ENCODE measurements at places on chromosomes 2 and 18. TPM values are rescaled to one million over a fixed set of nuclear protein-coding genes. Genes with fewer than 3 reads are reported as not detected.

GRCh38 chr18:3180325-3180724, 39.4 kb downstream of the MYOM1 start:
- no peaks in the 10 kb centered on the region for H3K36me3 ChIP-seq
- no peaks in the 10 kb centered on the region for H3K27me3 ChIP-seq
- no peaks in the 10 kb centered on the region for H3K4me1 ChIP-seq
- H3K27ac ChIP-seq: no peak overlapping the region

- no peak for DNase-seq
- no peaks in the 10 kb centered on the region for H3K27me3 ChIP-seq
- no peaks in the 10 kb centered on the region for H3K4me1 ChIP-seq
- H3K36me3 ChIP-seq: peaks cover 10% of the 10 kb centered on the region
- H3K4me3 ChIP-seq: no peak overlapping the region
Observed at GRCh38 chr2:127514485-127514884, 11.8 kb downstream of the IWS1 start.

DNA sequence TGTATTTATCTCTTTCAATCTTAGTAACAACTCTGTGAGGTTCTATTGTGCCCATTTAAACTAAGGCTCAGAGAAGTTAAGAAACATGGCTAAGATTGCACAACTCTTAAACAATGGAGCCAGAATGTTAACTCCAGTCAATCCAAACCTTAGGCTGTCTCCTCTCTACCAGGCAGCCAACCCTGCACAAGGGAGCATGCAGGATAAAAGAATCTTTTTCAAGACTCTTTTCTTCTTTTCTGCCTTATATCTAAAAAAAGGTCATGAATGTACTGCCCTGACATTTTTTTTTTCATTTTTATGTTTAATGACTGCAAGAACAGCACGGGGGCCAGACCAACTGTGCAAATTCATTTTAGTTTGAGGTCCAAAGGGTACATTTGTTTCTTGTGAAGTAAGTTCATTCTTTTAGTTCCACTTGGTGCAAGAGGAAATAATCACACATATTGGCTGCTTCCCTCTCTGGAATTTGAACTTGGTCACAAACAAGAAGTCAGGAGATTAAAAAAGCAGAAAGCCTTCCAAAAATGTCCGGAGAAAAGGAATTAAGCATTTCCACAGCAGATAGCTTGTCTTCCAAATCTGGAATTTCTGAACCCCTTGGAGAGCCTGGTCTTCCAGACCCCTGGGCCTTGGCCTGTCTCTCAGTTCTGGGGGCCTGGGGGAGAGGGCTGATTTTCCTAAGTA, 96.0 kb upstream of the RIOK3 start:
- no peaks in the 10 kb centered on the region for H3K27me3 ChIP-seq
- H3K27ac ChIP-seq: no peak overlapping the region
- no peak for DNase-seq
- peaks cover 3% of the 10 kb centered on the region for H3K4me1 ChIP-seq
- peaks cover 7% of the 10 kb centered on the region for H3K36me3 ChIP-seq

GRCh38 chr18:23493654-23494053, 9.7 kb upstream of the RMC1 start:
- peaks cover 17% of the 10 kb centered on the region for H3K4me1 ChIP-seq
- H3K27ac ChIP-seq: no peak overlapping the region
- H3K4me3 ChIP-seq: no peak overlapping the region
- H3K27me3 ChIP-seq: no peaks in the 10 kb centered on the region

- H3K36me3 ChIP-seq: no peaks in the 10 kb centered on the region
- H3K4me1 ChIP-seq: no peaks in the 10 kb centered on the region
- no peak overlapping the region for H3K4me3 ChIP-seq
- H3K27ac ChIP-seq: no peak overlapping the region
Observed at GRCh38 chr2:60116161-60116875, 437.1 kb downstream of the BCL11A start.

DNA sequence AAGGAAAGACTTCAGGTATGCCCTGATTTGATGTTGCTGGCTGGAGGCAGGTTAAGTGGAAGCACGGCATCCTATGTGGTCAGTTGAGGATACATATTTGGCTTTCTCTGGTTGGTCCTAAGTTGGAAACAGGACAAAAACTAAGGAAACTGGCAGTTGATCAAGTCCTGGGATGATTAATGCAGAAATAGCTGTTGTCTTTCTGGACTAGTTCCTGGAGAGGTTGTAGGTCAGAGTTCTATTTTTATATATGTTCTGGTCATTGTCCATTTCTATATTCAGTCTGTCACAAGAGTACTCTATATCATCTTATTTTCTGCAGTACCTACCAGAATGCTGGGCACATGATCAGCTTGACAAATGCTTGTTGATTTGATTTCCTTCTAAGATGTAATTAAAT, 4.0 kb upstream of the SLC35F5 start:
- H3K36me3 ChIP-seq: no peaks in the 10 kb centered on the region
- no peaks in the 10 kb centered on the region for H3K27me3 ChIP-seq
- DNase-seq: no peak
- no peak overlapping the region for H3K27ac ChIP-seq
- H3K4me3 ChIP-seq: no peak overlapping the region

DNA sequence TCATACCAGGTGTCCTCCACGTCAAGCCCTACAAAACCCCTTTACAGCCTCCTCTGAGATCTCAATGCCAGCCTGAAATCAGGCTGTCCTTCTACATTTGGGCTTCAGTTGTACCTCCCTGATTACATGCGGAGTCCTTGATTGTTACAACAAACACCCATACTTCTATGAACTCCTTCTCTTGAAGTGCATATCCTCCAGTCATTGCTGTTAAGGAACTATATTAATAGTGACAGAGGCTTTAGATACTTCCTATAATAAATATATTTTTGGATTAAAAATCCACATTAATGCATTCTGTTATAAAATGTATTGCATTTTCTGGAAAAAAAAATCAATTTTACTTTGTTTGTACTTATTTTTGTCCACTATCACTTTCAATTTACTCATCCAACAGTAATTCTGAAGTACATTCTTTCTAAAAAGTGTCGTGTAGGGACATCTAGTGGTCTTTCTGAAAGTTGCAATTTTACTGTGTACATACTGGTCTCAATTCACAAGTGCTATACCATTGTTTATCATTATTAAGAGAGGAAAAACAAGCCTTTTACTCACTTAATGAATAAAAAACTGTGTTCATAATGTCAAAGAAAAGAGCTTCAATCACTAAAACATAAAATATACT, 316.4 kb downstream of the DSEL start:
- no peak overlapping the region for H3K4me3 ChIP-seq
- H3K27ac ChIP-seq: no peak overlapping the region
- DNase-seq: peak; percentile 5
- H3K4me1 ChIP-seq: no peaks in the 10 kb centered on the region
- no peaks in the 10 kb centered on the region for H3K36me3 ChIP-seq

DNA sequence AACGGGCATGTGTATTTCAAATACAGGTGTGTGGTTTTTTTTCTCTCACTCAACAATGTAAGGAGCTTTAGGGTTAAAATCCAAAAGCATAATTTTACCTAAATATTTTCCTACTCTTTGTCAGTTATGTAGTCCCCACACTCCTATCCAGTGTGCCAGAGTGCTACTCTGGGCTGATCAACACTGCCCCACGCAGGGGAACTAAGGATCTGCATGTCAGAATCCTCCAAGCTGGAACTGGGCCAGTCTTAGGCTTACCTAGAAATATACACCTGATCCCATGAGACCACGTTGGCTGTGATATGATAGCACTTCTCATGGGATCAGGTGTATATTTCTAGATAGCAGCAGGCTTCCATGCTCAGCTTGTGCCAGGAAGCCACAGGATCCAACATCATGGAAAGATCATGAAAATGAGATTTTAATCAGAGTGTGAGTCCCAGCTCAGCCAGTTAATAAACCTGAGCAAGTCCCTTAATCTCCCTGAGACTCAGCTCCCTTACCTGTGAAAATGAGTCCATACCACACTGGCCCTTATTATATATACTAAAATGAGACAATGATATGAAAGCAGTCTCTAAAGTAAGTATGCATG, 29.7 kb downstream of the CCDC141 start:
- no peaks in the 10 kb centered on the region for H3K36me3 ChIP-seq
- no peak overlapping the region for H3K4me3 ChIP-seq
- H3K27ac ChIP-seq: no peak overlapping the region

DNA sequence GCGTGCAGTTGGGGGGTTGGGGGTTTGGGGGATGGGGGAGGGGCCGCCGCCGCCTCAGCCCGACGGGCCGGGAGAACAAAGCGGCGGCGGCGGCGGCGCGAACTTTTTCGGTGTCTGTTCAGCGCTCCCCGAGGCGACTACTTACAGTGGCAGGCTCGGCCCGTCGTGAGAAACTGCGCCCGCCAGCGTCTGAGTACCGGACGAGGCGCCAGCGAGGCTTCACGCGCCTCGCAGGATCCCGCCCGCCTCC, 172 bp downstream of the PRKD3 start:
- H3K36me3 ChIP-seq: no peaks in the 10 kb centered on the region
- H3K4me1 ChIP-seq: peaks cover 22% of the 10 kb centered on the region
- peak overlapping the region; percentile 83 for H3K27ac ChIP-seq
- peak overlapping the region; percentile 72 for H3K4me3 ChIP-seq
- no peaks in the 10 kb centered on the region for H3K27me3 ChIP-seq
- no peak for DNase-seq

GRCh38 chr2:40027968-40028367, 248.9 kb upstream of the THUMPD2 start:
- H3K27me3 ChIP-seq: no peaks in the 10 kb centered on the region
- no peak overlapping the region for H3K27ac ChIP-seq
- H3K4me1 ChIP-seq: peaks cover 9% of the 10 kb centered on the region
- DNase-seq: no peak
- H3K36me3 ChIP-seq: no peaks in the 10 kb centered on the region
- no peak overlapping the region for H3K4me3 ChIP-seq

GRCh38 chr2:106174056-106174455, 20.0 kb downstream of the UXS1 start:
- H3K27ac ChIP-seq: no peak overlapping the region
- no peaks in the 10 kb centered on the region for H3K27me3 ChIP-seq
- H3K36me3 ChIP-seq: no peaks in the 10 kb centered on the region
- H3K4me3 ChIP-seq: no peak overlapping the region
- H3K4me1 ChIP-seq: no peaks in the 10 kb centered on the region

DNA sequence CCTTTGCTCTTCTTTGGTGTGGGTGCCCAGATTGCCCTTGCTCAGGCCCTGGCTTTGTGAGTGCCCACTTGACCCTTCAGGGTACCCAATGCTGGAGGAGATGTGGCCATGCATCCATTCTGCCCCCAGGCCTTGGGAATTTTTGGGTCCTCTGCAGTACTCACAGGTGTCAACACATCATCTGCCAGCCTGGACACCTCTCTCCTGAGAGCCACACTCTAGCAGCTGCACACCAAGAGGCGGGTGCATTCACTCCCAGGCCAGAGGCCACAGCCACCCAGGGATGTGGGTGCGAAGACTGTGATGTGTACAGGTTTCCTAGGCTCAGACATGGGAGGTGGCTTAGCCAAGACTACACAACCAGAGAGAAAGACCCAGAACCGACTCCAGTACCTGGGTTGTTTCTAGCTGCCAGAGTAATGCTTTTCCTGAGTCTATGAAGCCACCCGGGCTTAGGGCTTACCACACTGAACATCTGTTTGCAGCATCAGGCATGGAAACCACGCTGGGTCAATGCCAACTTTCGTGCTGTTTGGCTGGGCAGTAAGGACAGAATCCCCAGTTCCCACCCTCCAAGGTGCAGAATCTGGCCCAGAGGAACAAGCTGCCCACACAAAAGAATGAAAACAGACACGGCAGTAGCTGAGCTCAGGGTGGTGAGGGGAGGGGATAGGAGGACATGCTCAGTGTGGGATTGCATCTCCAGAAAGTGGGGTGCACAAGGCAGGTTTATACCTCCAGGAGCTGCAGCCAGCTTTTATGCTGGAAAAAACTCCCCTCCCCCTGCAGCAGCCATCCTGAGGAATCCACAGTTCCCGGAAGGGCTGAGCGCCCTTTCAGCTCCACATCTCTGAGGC, 40.1 kb downstream of the KCNF1 start:
- no peak for DNase-seq
- H3K4me3 ChIP-seq: no peak overlapping the region
- H3K27me3 ChIP-seq: peaks cover 5% of the 10 kb centered on the region
- H3K36me3 ChIP-seq: no peaks in the 10 kb centered on the region
- H3K4me1 ChIP-seq: peaks cover 13% of the 10 kb centered on the region

The PLEK gene
- 0.28 TPM for polyA plus RNA-seq

The SPC25 gene
- polyA plus RNA-seq: 7.1 TPM

The CD28 gene
- polyA plus RNA-seq: not detected

The SCN3A gene
- not detected for polyA plus RNA-seq

The XIRP2 gene
- not detected for polyA plus RNA-seq

The KLHL14 gene
- polyA plus RNA-seq: not detected

The GPR39 gene
- 9.1 TPM for polyA plus RNA-seq
